ENCODE measurements at places on chromosomes 4 and X.

GRCh38 chr4:105808750-105809041, 86.6 kb upstream of the NPNT start:
- peak; percentile 89 for DNase-seq

- no peak for DNase-seq
Observed at GRCh38 chr4:13540446-13541175, 3.7 kb downstream of the NKX3-2 start.

DNA sequence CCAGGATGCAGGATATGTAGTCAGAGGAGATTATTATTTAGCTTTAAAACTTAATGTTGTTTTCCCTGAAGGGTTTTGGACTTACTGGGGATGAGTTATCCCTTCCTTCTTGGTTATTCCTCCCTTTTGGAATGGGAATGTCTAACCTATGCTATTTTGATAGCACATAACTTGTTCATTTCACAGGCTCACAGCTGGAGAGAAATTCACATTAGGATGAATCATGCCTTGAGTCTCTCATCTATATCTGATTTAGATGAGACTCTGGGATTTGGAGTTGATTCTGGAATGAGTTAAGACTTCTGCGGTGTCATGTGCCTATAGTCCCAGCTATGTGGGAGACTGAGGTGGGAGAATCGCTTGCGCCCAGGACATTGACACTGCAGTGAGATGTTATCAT, 81.1 kb downstream of the ATP11C start:
- no peak for DNase-seq

DNA sequence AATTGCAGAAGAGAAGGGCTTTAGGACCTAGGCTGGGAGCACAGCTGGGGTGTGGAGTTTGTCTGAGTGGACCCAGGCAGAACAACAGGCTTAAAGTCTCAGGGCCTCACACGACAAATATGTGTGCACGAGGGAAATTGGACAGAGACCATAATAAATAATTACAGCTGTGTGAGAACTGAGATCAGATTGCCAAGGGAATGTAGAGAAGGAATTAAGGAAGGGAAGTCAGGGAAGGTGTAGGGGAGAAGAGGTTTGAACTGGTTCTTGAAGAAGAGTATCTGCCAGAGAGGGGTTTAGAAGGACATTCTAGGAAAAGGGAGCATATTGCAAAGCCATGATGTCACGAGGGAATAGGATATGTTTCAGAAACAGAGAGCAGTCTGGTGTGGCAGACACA, 120.7 kb upstream of the TSPAN5 start:
- DNase-seq, result peak; percentile 51

- DNase-seq, result no peak
Observed at GRCh38 chr4:154720123-154720522, 23.7 kb upstream of the LRAT start.
